ENCODE measurements at places on chromosomes 3 and 15.

GRCh38 chr3:39631136-39631535 is 163.7 kb downstream of the MOBP start:
- no peak for DNase-seq

DNA sequence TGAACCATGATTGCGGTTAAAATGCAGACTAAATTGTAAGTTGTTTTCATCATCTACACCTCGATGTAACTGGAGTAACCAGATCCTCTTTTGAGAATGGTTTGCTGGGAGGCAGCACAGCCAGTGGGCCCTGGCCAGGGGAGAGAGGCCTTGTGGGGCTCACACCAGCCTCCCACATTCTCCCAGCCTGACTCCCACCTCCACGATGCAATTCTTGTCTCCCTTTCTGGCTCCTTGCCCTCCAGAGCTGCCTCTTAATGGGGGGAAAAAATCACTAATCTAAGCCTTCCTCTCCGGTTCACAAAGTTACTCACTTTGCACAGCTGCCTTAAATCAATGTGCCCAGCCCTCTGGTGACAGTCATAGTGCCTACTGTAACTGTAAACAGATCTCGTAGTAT is 17.9 kb upstream of the PAQR5 start:
- no peak for DNase-seq

DNA sequence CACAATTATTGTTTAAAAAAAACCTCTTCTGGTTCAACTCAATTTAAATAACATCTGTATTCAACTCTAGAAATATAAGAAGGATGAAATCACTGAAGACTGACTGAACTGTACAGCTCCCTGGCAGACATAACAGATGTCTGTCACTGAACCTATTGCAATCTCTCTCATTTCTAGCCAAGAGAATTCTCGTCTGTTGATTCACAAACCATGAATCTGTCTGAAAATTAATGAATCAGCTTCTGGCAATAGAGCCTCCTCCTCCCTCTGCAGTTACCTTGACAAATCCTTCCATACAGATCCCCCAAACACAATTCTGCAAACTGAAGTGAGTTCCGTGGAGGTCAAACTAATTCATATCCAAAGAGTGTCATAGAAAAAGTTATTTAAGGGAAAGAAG is 561.4 kb downstream of the PYDC2 start:
- no peak for DNase-seq

DNA sequence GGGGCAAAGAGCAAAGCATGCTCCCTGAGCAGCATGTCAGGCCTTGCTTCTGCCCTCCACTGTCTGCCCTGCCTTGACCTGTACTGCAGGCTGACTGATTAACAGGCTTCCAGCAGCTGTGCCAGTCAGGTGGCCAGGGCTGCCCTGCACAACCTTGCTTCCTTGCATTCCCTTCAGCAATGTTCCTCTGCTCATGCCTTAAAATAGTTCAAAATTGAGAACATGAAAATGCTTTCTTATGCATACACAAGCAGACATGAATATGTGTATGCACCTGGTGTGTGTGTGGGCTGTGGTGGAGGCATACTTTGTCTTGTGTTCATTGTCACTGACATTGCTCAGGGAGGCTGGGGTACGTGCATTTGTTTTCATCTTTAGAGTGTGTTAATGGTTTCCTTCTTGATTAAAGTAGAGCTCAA is 1.2 kb upstream of the SLC22A13 start:
- DNase-seq, result no peak

GRCh38 chr3:84738086-84738485 is 220.7 kb upstream of the CADM2 start:
- no peak for DNase-seq

GRCh38 chr3:170414202-170414663 is 4.4 kb upstream of the CLDN11 start:
- DNase-seq, result no peak

- no peak for DNase-seq
These were observed 78.1 kb downstream of the ZNF621 start for GRCh38 chr3:40602778-40603385.

GRCh38 chr3:23779841-23780240 is 25.9 kb upstream of the UBE2E1 start:
- DNase-seq, result no peak

GRCh38 chr3:104606812-104607211 is 759.9 kb upstream of the ALCAM start:
- no peak for DNase-seq
